ENCODE measurements at places on chromosomes 1 and 21.
A peak's percentile ranks its signal among the peaks of the same experiment; 100 is the strongest.

DNA sequence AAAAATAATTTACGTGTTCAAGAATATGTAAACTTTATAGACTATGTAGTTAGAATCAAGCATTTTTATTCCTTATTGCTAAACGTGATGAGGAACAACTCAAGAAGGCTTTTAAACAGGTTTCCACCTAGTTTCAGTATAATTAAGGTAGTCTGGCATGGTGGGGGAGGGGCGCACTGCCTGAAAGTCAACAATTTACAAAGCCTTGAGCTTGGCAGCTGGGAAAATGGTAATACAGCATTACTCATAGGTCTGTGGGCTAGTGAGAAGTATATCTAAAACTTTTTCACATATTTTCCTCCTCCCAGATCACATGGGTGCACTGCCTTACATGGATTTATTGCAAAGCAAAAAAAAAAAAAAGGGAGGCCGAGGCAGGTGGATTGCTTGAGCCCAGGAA, 75.2 kb downstream of the EVI5 start:
- ATAC-seq = no peak
- H3K27me3 ChIP-seq = no peaks in the 10 kb centered on the region
- H3K27ac ChIP-seq = no peak overlapping the region
- no peaks in the 10 kb centered on the region for H3K4me1 ChIP-seq
- no peaks in the 10 kb centered on the region for H3K36me3 ChIP-seq
- no peak overlapping the region for H3K4me3 ChIP-seq

- H3K27me3 ChIP-seq = no peaks in the 10 kb centered on the region
- no peak overlapping the region for H3K27ac ChIP-seq
- H3K4me3 ChIP-seq = no peak overlapping the region
Measured at GRCh38 chr1:28437924-28438699, 67.7 kb upstream of the RCC1 start.

DNA sequence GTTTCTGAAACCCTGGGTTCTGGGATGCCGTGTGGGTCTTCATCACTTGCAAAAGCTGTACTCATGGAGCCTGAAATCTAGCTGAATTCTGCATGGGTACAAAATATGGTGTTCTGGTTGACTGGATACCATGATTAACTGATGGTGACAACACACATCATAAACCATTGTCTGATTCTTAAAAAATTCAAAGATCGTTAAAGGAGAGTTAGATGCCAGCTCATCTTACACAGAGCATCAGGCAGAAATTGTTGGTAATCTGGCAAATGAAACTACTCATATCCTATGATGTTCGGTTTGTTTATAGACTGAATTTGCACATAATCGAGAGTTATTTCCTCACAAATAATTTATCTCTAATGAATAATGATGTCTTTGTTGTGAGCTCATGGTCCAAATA, 218.1 kb upstream of the PKN2 start:
- no peak overlapping the region for H3K4me3 ChIP-seq
- no peaks in the 10 kb centered on the region for H3K36me3 ChIP-seq
- H3K4me1 ChIP-seq = no peaks in the 10 kb centered on the region
- ATAC-seq = no peak
- H3K27me3 ChIP-seq = peaks cover 14% of the 10 kb centered on the region

- no peak overlapping the region for H3K27ac ChIP-seq
- H3K27me3 ChIP-seq = peaks cover 9% of the 10 kb centered on the region
- H3K36me3 ChIP-seq = no peaks in the 10 kb centered on the region
- H3K4me3 ChIP-seq = no peak overlapping the region
- H3K4me1 ChIP-seq = no peaks in the 10 kb centered on the region
Measured at GRCh38 chr1:185869590-185869989, 135.4 kb downstream of the HMCN1 start.

DNA sequence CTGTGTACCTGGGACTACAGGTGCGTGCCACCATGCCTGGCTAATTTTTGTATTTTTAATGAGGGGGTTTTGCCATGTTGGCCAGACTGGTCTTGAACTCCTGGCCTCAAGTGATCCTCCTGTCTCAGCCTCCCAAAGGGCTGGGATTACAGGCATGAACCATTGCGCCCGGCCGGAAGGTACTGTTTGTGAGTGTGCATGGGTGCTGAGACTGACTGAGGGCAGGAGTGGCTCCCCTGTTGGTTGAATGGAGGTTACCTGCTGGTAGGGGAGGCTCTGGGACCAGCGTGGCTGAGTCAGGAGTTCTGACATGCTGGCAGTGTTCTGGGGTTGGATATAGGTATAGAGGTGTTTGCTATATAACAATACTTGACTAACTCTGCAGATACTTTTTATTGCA, 10.4 kb downstream of the PRMT2 start:
- no peak for ATAC-seq
- H3K27me3 ChIP-seq = no peaks in the 10 kb centered on the region
- H3K27ac ChIP-seq = peak overlapping the region; percentile 9
- H3K36me3 ChIP-seq = peaks cover 100% of the 10 kb centered on the region

DNA sequence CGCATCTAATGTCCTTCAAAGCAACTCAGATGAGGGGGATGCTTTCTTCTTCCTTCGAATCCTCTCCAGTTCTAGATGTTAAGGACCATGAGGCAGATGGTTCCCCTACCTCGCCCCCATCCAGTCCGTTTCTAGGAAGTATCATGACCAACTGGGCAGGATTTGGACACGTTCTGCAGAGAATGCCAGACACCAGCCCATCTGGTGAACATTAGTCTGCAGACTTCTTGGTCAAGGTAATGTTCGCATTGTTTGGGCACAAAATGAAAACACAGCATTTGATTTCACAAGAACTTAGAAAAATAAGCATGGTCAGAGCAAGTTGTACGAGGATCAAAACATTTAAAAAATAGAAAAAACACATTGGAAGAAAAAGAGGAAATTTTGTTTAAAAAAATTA, 25.4 kb upstream of the ADARB1 start:
- H3K4me3 ChIP-seq = no peak overlapping the region
- H3K27me3 ChIP-seq = peaks cover 22% of the 10 kb centered on the region
- no peak for ATAC-seq
- no peaks in the 10 kb centered on the region for H3K4me1 ChIP-seq
- H3K36me3 ChIP-seq = no peaks in the 10 kb centered on the region

DNA sequence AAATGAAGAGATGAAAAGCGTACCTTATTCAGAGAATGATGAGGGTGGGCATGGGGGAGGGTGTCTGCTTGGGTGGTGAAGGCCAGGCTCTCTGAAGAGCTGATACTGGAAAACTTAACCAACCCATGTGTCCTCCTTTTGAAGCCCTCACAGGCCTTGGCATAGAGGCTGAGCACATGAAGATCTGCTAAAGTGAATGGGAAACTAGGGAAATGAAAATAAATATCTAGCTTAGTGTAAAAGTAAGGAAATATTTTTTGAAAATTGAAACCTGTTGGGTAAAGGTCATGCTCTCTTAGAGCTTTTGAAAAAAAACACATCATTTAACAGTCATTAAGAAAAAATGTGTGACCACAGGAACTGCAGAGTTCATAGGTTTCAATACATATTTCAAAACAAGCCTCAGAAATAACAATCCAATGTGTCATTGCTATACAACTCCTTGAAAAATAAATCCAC, 40.5 kb upstream of the RALGPS2 start:
- no peak overlapping the region for H3K4me3 ChIP-seq
- H3K27me3 ChIP-seq = peaks cover 19% of the 10 kb centered on the region
- H3K4me1 ChIP-seq = no peaks in the 10 kb centered on the region
- no peaks in the 10 kb centered on the region for H3K36me3 ChIP-seq
- peak; percentile 34 for ATAC-seq

DNA sequence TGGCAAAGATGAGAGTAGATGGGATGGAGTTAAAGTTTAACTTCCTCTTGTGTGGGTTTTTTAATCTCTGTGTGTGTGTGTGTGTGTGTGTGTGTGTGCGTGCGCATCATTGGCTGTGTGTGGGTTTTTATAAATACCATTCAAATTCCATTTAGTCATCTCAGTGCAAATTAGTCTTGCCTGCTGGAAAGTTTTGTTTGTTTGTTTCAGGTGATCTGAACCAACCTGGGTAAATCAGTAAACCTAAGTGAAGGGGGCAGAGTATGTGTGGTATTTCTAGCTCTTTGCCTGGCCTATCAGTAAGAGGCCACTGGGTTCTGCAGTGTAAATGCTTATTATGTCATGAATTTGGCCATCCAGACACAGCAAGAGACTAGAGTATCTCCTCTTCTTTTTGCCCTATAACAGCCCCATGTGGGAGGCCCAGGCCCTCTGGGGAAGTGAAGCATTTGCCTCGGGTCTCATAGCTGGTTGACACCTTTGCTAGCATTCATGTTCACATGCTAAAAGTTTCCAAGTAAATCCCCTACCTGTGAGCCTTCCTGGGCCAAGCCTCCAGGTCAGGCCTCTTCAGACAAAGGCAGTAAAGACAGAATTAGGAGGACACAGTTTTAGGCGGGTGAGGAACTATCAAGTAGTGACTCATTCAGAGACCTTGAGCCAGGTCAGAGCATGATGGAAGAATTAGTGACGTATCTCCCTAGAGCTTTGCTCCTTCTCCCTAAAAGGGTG, 14.7 kb downstream of the INTS3 start:
- H3K27me3 ChIP-seq = no peaks in the 10 kb centered on the region
- ATAC-seq = peak; percentile 75
- H3K4me3 ChIP-seq = peak overlapping the region; percentile 36
- peaks cover 32% of the 10 kb centered on the region for H3K4me1 ChIP-seq

GRCh38 chr1:235859789-235860188, 6.9 kb downstream of the LYST start:
- H3K27me3 ChIP-seq = no peaks in the 10 kb centered on the region
- peak; percentile 61 for ATAC-seq

- peaks cover 30% of the 10 kb centered on the region for H3K27me3 ChIP-seq
- H3K4me1 ChIP-seq = peaks cover 13% of the 10 kb centered on the region
- no peak within 1 kb of the TSS for H3K27ac ChIP-seq
- no peak within 1 kb of the TSS for H3K4me3 ChIP-seq
- peaks cover 8% of the 10 kb centered on the region for H3K36me3 ChIP-seq
Measured at GRCh38 chr1:218344814-218345672, at the start of gene TGFB2. Gene TGFB2, plus strand, starts transcription at chr1:218345336. Its CDS starts 1,366 bp downstream, at chr1:218346702.

- H3K4me1 ChIP-seq = peaks cover 5% of the 10 kb centered on the region
- no peak for ATAC-seq
- H3K36me3 ChIP-seq = peaks cover 82% of the 10 kb centered on the region
- no peak overlapping the region for H3K27ac ChIP-seq
Measured at GRCh38 chr1:35475356-35475755, 81.8 kb downstream of the KIAA0319L start.

DNA sequence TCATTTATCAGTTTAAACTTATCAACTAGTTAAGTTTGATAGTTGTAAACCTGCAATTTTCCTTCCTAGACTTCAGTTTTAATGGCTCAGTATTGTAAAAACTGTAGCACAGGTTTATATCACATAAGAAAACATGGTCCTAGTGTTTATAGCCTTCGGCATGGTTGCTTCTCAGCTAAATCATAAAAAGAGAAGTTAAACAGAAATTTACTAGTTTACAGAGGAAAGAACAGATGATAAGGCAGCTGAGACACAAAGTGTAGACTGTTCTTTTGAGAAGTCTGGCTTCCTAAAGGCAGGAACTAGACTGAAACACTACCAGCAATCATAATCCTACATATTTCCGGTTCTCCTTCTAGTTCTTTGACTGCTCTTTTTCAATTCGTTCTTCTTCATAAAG, 39.8 kb downstream of the WNT2B start:
- H3K36me3 ChIP-seq = no peaks in the 10 kb centered on the region
- ATAC-seq = no peak
- H3K27me3 ChIP-seq = no peaks in the 10 kb centered on the region
- no peaks in the 10 kb centered on the region for H3K4me1 ChIP-seq

DNA sequence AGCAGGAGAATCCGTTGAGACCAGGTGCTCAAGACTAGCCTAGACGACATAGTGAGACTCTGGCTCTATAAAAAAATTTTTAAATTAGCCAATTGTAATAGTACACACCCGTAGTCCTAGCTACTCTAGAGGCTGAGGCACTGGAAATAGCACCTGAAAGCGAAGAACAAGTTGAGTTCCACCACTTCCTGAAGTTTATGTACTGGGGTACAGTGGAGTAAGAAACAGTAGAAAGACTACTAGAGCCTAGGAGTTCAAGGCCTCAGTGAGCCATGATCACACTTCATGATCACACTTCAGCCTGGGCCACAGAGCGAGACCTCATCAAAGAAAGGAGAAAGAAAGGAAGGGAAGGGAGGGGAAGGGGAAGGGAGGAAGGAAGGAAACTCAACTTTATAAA, 19.8 kb downstream of the RSBN1 start:
- ATAC-seq = peak; percentile 61
- no peaks in the 10 kb centered on the region for H3K27me3 ChIP-seq
- H3K4me1 ChIP-seq = peaks cover 61% of the 10 kb centered on the region
- H3K36me3 ChIP-seq = peaks cover 84% of the 10 kb centered on the region
- peak overlapping the region; percentile 28 for H3K4me3 ChIP-seq

DNA sequence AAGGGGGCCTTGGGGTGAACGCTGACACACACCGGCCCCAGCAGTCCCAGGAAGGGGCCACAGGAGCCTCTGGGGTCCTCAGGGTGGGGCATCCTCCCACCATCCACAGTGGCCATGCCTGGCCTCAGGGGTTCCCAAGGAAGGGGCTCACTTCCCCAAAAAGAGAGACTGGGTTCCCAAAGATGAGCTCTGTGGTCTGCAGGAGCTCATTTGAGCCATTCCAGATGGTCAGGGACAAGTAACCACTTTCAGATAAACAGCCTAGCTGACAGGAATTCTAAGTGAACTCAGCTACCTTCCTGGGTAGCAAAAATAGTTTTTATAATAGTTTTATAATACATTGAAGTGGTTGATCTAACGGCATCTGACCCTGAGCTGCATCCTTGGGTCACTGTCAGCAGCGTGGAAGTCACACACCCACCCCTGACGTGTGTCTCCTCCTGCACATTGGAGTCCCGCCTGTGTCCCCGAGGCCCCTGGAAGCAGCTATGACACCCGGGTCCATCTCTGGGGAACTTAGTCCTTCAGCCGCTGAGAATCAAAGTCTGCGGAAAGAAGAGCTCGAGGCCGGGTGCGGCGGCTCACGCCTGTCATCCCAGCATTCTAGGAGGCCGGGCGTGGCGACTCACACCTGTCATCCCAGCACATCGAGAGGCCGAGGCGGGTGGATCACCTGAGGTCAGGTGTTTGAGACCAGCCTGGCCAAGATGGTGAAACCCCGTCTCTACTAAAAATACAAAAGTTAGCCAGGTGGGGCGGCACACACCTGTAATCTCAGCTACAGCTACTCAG, 5.7 kb upstream of the TMEM240 start:
- H3K4me1 ChIP-seq = no peaks in the 10 kb centered on the region
- H3K27me3 ChIP-seq = no peaks in the 10 kb centered on the region
- H3K27ac ChIP-seq = no peak overlapping the region
